ENCODE measurements at places on chromosomes 2 and 18.

GRCh38 chr2:74253971-74254310, 55.5 kb downstream of the MTHFD2 start:
- DNase-seq = no peak

DNA sequence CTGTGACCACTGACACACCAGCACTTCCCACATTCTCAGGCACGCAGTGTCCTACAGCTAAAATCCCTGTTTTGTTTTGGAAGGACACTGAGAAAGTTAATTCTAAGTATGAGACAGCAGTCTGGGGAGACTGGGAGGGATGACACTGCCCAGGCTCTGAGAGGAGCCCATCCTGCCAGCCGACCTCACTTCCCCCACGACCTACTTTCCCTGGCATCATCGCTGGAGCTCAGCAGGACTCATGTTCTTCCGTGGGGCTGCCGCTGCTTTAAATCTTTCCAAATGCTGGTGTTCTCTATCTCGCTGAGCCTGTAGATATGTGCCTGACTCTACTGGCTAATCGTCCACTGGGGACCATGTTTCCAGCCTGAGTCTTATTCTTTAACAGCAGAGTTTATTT, 68.8 kb upstream of the TMEM200C start:
- no peak for DNase-seq

GRCh38 chr18:4888251-4889040, 308.6 kb downstream of the AKAIN1 start:
- no peak for DNase-seq

DNA sequence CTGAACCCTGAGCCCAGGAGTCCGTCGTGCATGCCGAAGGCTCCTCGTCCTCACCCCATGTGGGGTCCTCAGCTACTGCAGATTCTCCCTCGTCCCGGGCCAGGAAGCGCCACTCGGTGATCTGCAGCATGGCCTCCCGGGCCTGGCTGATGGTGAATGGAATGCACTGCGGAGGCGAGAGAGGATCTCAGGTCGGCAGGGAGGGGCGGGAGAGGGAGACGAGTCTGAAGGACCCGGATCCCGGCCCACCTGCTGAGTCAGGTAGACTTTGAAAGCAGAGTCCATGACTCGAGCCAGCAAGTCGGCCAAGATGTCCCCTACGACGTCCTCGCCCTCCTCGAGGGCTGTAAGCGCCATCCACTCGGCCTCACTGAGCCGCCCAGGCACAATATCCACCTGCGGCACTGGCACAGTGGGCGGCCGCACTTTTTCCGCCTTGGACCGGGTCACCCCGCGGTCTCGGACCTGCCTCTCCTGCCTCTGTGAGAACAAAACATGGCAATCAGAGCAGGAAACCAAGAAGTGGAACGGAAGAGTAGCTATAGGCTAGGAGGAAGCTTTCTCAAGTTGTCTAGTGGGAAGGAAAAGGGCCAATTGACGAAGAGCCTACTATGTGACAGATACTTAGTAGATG, 5.5 kb downstream of the C2orf81 start:
- DNase-seq = no peak

GRCh38 chr2:241226723-241227572, 38.5 kb downstream of the ANO7 start:
- no peak for DNase-seq

DNA sequence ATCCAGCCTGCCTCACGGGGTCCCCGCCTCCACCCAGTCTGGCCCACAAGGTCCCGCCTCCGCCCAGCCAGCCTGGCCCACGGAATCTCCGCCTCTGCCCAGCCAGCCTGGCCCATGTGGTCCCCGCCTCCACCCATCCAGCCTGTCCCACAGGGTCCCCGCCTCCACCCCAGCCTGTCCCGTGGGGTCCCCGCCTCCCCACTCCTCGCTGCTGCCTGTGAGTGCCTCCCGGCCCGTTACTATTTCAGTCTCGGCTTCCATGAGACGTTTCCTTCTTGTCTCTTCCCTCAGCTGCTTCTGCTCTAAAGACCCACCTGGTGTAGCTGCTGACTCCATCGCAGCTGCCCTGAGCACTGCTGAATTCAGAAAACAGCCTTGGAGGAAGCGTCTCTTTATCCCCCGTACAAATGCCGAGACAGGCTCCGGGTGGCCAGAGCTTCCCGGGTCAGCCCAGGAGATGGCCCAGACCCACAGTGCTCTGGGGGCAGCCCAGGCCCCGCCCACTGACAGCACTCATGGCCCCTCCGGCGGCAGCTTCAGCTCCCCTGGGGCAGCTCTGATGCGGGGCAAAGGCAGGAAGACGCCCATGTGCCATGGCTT, 69.8 kb downstream of the NFATC1 start:
- DNase-seq = no peak

DNA sequence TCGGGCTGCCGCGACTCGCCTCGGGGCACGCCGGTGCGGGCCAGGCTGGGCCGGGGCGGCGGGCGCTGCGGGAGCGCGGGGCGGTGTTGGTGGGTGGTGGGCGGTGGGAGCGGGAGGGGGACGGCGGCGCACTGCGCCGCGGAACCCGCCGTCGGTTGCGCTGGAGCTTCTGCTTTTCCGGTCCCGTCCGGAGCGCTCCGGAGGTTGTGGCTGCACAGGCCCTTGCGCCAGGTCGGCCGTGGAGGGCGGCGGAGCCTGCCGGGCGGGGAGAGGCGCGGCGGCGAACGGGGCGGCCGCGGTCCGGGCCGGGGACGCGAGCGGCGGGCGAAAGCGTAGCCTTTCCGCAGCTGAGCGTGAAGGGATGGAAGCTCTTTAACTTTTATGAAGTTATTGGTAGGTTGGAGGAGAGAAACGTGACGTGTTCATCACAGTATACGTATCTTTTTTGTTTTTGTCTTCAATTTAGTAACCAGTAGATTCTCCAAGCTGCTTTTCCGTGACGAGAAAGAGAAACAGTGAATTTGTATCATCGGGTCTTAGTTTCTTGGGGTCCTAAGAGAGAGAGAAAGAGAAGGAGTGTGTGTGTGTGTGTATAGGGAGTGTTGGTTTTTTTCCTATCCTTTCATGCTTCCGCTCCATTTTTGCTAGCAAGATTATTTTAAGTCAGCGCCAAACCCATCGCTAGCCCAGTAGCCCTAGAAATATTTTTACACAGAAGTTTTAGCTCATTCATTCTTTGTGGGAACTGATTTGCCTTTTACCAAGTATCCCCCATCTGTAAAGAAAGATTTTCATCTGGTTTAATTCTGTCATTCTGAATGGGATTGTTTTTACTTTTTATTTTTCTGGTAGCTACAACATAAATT, 535 bp downstream of the ATG4B start:
- DNase-seq = peak; percentile 8

DNA sequence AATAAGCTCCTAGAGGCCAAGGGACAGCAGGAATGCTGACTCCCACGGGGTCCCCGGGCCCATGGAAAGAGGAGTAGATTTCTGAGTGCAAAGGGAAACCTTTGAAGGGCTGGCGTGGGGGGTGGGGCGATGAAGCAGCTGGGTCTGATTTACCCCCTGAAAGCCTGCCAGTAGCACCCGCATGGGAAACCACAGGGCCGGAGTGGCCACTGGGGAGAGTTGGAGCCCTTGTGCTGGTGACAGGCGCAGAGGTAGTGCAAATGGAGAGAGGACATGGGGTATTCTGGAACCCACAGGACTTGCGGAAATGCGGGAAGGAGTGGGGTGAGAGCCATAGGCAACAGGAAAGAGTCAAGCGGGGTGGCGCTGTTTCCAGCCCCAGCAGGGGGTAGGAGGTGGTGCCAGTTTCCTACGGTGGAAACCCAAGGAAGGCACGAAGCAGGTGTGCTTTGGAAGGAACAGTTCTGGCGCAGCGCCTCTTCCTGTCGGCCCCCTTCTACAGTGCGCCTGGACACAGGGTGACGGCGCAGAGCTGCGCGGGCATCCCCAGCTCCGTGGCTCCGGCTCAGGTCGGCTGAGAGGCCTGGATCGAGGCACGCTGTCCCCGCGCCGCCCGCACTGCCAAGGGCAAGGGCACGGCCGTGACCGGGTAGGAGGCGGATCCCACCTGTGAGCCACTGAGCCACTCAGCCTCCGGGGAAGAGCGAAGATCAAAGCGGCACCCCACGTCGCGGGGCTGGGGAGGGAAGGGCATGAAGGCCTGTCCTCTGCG, 149.0 kb upstream of the GLI2 start:
- DNase-seq = no peak

- no peak for DNase-seq
These were observed 217.0 kb downstream of the CMPK2 start for GRCh38 chr2:6648596-6649247.

DNA sequence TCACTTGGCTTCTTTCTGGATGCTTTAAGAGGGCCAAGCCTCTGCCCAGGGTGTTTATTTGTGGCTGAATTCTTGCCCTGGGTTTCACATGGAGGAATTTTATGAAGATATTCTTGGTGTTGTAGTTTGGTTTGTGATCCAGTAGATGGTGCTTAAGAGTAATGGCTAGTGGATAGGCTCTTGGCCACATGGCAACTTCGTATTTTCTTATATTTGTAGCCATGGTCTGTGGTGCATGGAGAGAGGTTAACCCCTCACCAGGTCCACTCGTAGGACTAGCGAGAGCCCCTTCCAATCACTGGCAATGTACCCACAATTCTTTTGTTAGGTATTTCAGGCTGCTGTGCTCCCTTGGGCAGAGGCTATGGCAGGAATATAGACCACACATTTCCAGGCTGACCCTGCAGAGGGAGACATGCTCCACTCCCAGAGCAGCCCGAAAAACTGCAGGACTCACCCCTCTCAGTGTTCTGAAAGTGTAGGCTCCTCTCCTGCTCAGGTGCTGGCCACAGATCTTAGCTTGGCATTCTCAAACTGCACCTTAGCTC, 582.1 kb upstream of the SETBP1 start:
- peak; percentile 47 for DNase-seq

DNA sequence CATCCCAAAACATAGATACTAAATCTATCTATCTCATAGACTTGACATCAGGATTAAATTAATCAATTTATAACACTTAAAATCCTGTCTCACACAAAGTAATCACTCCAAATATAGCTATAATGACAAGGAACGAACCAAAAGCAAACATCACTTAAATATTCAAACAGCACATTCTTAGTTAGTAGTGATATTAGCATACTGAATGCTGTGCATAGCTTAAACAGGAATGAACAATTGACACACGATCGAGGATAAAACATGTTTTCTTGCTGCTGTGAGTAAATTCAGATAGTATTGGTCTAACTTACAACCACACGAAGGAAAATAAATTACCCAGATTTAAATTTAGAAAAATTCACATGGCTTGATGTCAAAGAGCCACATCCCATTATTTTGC, 58.9 kb upstream of the SNTG2 start:
- no peak for DNase-seq

DNA sequence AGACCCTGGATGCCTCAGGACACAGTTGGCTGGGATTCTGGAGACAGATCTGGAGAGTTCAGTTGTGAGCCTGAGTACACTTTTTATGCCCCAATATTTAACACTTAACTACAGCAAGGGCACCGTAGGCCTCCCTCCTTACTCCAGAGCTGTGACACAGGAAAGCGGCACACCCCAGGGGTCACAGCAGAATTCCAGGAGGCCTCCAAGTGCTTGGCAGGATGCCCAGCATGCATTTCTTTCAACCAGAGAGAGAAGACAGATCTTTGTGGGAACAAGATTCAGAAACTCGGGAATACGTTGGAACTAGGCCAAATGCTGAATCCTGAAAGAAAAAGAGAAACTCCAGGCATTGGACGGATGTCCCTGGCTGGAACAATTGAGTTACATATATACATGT, 199.2 kb upstream of the NT5C1B start:
- peak; percentile 53 for DNase-seq

- DNase-seq = peak; percentile 53
These were observed 168.2 kb downstream of the MCFD2 start for GRCh38 chr2:46747297-46747818.

DNA sequence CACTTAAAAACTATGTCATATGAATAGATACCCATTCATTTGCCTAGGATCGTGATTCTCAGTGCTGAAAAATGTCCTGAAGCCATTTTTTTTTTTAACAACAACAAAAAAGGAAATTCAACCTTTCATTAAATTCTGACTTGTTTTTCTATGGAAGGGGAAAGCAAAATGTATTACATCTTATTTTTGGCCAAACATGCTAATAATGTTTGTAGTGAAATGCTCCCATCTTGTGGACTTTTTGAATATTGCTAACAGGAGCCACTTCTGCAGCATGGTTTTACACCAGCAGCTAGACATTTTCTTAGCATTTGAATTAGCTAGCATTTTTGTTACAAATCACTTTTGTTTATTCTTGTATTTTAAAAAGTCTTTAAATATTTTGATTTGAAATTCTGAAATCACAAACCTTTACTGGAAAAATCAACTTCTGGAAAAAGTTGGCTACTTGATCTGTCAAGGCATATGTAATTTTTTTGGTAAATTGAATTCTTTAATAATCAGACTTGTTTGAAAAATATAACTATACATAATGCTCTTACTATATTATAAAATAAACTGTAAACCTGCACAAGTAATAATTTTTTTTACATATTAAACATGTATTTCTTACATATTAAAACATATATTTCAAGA, 75.8 kb downstream of the KIDINS220 start:
- DNase-seq = peak; percentile 57

GRCh38 chr2:105714141-105714540, 30.6 kb upstream of the NCK2 start:
- DNase-seq = no peak

- no peak for DNase-seq
These were observed 41.1 kb downstream of the LANCL1 start for GRCh38 chr2:210435439-210435838.

DNA sequence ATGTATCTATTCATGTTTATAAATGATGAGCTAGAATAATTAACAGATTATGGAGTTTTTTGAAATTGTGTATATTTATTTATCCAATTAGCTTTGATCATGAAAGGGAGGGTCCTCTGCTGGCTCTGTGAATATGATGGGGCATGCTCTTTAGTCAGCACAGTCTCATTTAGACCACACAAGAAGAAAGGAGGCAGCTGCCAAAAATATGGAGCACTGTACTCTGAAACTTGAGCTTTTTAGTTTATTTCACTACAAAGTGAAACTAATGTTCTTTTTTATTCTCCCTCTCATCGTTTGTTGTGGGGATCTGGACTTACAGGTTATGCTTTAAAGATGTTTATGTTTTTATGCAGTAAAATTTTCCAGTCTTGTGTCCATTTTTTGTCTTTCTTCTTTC, 266.9 kb upstream of the GULP1 start:
- peak; percentile 19 for DNase-seq

DNA sequence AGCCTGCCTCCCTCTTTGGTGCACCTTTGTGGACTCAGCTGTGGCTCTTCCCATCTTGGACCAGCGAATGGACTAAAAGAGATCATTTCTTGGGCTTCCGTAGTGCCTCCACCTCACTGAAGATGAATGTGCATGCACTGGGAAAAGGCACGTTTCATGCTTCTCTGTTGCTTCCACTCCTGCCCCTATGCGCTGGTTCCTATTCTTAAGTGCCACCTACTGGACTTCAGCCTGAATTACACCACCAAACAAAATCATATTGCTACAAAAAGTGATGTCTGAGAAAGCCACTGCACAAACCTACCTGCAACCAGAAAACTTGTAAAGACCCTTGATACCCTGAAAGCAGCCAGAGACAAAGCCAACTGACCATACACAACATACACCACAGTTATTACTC, 695.6 kb downstream of the TSN start:
- peak; percentile 0 for DNase-seq
